ENCODE measurements at places on chromosomes 6 and 20.

- H3K4me3 ChIP-seq, result no peak overlapping the region
- H3K4me1 ChIP-seq, result peaks cover 7% of the 10 kb centered on the region
Measured at GRCh38 chr6:21666853-21667681, 73.5 kb downstream of the SOX4 start.

- no peak for DNase-seq
- H3K4me3 ChIP-seq, result no peak overlapping the region
- no peaks in the 10 kb centered on the region for H3K27me3 ChIP-seq
- H3K36me3 ChIP-seq, result peaks cover 4% of the 10 kb centered on the region
- H3K4me1 ChIP-seq, result peaks cover 3% of the 10 kb centered on the region
Measured at GRCh38 chr6:6635869-6636268, 47.3 kb downstream of the LY86 start.

DNA sequence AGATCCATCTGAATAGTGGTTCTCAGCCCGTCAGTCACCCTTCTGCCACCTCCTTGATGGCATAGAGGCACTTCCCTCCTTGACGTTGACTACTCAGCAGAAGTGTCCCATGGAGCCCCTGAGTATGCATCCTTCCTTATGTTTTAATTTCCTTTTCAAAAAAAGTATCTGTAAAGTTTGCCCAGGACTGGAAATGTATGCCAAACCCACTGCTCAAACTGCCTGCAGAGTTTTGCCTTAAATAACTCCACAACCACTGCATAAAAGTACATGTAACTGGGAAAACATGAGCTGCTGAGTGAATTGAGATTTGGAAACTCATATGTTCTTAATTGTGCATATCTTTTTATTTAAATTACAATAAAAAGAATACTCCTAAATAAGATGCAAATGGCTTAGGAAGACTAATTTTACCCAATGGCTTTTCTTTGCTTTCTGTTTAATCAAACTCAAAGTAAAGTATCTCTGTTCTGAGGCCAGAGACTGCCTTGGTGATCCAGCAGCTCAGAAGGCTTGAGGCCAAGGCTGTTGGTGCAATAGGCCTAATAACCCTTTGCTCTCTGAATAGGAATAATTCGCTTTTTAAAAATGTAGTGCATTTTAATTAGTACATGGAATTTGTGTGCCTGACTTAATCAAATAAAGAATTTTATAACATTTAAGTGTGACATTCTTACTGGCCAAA, 90.4 kb downstream of the FNDC1 start:
- no peak for DNase-seq
- H3K4me3 ChIP-seq, result no peak overlapping the region
- H3K36me3 ChIP-seq, result no peaks in the 10 kb centered on the region
- no peaks in the 10 kb centered on the region for H3K27me3 ChIP-seq
- no peak overlapping the region for H3K27ac ChIP-seq

- H3K27me3 ChIP-seq, result no peaks in the 10 kb centered on the region
- peak overlapping the region; percentile 23 for H3K4me3 ChIP-seq
- H3K4me1 ChIP-seq, result peaks cover 61% of the 10 kb centered on the region
- H3K27ac ChIP-seq, result peak overlapping the region; percentile 97
- H3K36me3 ChIP-seq, result no peaks in the 10 kb centered on the region
Measured at GRCh38 chr6:142902636-142903053, 42.3 kb downstream of the HIVEP2 start.

- no peak overlapping the region for H3K4me3 ChIP-seq
- no peaks in the 10 kb centered on the region for H3K36me3 ChIP-seq
- no peak overlapping the region for H3K27ac ChIP-seq
- H3K4me1 ChIP-seq, result no peaks in the 10 kb centered on the region
Measured at GRCh38 chr20:8711501-8711900, 357.4 kb upstream of the PLCB4 start.

- no peak overlapping the region for H3K4me3 ChIP-seq
- H3K27ac ChIP-seq, result no peak overlapping the region
- no peaks in the 10 kb centered on the region for H3K4me1 ChIP-seq
- H3K27me3 ChIP-seq, result no peaks in the 10 kb centered on the region
- DNase-seq, result no peak
Measured at GRCh38 chr20:55216525-55217242, 741.3 kb downstream of the DOK5 start.

GRCh38 chr6:17635568-17635967, 35.5 kb downstream of the FAM8A1 start:
- peaks cover 13% of the 10 kb centered on the region for H3K4me1 ChIP-seq
- H3K36me3 ChIP-seq, result no peaks in the 10 kb centered on the region
- H3K27me3 ChIP-seq, result no peaks in the 10 kb centered on the region
- DNase-seq, result no peak

DNA sequence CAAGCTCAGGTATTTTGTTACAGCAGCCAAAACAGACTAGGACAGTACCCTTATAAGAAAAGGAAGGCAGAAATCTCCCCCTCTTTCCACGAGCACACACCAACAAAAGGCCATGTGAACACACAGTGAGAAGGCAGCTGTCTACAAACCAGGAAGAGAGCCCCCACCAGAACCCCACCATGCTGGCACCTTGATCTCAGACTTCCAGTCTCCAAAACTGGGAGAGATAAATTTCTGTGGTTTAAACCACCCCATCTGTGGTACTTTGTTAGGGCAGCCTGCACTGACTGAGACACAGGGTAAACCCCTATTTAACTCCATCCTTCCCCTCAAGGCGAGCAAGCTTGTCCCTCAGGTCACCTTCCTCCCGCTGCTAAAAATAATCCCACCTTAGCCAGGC, 475.8 kb upstream of the JARID2 start:
- H3K27me3 ChIP-seq, result no peaks in the 10 kb centered on the region
- H3K27ac ChIP-seq, result no peak overlapping the region
- no peak for DNase-seq
- no peak overlapping the region for H3K4me3 ChIP-seq
- H3K4me1 ChIP-seq, result no peaks in the 10 kb centered on the region

DNA sequence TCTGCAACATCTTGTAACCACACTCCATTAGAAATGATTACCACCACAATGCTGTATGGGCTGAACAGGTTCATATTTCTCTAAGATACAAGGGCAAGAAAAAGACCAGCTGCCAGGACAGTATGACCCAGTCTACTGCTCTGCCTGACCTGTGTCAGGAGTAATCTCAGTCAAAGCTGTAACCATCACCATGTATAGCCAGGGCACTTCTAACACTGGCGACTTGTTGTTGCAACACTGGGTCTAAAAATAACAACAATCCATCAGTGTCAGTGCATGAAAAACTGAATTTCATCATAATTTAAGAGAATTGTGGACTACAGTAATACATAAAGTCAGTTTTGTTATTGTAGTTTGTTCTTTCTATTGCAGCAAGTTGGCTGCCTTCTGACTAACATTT, 738.6 kb upstream of the ADGRB3 start:
- H3K4me3 ChIP-seq, result no peak overlapping the region
- no peaks in the 10 kb centered on the region for H3K4me1 ChIP-seq
- no peak overlapping the region for H3K27ac ChIP-seq
- H3K27me3 ChIP-seq, result no peaks in the 10 kb centered on the region
- H3K36me3 ChIP-seq, result no peaks in the 10 kb centered on the region
- DNase-seq, result no peak

DNA sequence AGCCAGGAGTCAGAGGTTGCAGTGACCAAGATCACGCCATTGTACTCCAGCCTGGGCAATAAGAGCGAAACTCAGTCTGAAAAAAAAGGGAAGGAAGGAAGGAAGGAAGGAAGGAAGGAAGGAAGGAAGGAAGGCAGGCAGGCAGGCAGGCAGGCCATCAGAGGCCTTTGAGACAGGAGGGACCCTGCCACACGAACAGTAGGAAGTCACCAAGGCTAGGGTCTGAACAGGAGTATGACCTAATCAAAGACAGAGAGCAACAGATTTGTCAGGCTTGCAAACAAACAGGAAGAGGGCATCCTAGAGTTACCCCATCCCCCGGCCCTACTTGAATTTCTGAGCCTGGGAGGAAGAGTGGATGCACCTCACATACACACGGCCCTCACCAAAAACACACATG, 67.1 kb downstream of the FGD2 start:
- no peak overlapping the region for H3K27ac ChIP-seq
- no peaks in the 10 kb centered on the region for H3K36me3 ChIP-seq
- DNase-seq, result no peak
- no peak overlapping the region for H3K4me3 ChIP-seq
- H3K4me1 ChIP-seq, result no peaks in the 10 kb centered on the region

DNA sequence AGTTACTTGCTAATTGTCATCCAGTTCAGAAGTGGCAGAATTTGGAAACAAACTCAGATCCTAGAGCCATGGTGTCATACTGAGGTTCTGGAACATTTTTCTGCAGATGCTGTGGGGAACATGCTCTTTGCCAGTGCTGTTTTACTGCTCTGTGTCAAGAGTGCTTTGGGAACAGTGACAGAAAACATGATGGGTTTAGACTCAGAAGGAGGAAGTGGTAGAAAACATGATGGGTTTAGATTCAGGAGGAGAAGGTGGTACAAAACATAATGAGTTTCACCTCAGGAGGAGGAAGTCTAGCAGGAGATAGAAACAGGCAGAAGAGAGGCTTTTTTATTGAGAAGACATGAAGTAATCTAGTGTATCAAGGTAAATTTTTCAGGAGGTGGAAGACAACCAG, 815.5 kb downstream of the DHX35 start:
- H3K27ac ChIP-seq, result no peak overlapping the region
- no peak overlapping the region for H3K4me3 ChIP-seq
- no peak for DNase-seq

DNA sequence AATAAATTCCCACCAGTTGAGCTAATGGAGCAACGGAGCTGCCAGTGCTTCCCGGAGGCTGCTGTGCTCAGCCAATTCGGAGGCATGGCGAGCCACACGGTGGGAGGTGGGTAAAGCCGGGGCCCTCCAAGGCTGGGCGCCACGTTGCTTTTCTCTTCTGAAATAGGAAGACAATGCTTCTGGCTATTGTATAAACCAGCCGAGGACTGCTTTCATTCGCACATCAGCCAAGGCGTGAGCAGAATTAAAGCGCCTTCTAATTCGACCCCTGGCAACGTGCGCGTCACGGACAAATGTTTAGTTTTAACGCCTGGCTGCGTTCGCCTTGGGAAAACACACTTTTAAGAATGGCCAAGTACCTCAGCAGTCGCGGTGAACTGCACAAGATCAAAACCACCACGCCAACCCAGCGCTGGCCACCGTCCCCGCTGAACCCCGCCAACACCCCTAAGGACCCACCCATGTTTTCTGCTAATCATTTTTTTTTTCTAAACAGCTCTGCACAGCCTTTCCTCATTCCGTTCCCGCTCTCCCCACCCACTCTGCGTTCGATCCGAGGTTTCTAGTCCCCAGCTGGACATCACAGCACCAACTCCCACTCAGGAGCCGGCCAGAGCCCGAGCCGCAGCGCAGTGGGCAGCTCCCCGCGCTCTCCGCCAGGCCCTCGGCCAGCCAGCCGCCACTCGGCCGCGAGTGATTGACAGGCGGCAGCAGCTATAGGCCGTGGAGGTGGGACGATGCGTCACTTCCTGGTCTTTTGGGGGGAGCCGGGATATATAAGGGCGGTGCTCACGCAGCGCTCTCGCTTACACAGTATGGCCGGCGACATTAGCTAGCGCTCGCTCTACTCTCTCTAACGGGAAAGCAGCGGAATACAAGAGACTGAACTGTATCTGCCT, at the start of gene AMD1:
Gene AMD1 (plus strand): TSS at position 805 of the 899 bp plus-strand sequence. CDS start 321 bp downstream, outside the sequence.
- no peaks in the 10 kb centered on the region for H3K36me3 ChIP-seq
- DNase-seq, result peak; percentile 94
- H3K4me1 ChIP-seq, result peaks cover 20% of the 10 kb centered on the region
- H3K4me3 ChIP-seq, result peak within 1 kb of the TSS; percentile 97

DNA sequence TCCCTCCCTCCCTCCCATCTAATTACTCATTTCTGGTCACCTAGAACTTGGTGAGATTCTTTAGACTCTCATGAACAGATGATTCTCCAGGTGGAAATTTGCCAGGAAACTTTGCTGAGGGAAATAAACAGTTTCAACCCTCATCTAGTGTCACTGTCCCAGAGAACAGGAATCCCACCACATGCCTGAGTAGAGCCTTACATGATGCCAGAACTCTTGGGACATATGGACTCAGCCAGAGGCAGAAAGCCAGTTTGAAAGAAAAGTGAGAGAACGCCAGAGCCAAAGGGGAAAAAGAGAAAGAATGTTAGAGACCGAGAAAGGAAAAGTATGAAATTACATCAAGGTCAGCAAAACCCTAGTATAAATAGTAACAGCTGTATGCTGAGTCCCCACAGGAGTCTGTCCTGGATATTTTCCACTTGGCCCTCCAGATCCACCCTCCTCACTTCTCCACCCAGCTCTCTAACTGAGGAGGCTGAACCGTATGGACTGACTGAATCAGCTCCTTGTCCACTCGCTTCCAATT, 127.5 kb upstream of the COL21A1 start:
- no peak overlapping the region for H3K4me3 ChIP-seq
- no peaks in the 10 kb centered on the region for H3K36me3 ChIP-seq
- no peaks in the 10 kb centered on the region for H3K4me1 ChIP-seq
- DNase-seq, result no peak
- H3K27me3 ChIP-seq, result peaks cover 5% of the 10 kb centered on the region

DNA sequence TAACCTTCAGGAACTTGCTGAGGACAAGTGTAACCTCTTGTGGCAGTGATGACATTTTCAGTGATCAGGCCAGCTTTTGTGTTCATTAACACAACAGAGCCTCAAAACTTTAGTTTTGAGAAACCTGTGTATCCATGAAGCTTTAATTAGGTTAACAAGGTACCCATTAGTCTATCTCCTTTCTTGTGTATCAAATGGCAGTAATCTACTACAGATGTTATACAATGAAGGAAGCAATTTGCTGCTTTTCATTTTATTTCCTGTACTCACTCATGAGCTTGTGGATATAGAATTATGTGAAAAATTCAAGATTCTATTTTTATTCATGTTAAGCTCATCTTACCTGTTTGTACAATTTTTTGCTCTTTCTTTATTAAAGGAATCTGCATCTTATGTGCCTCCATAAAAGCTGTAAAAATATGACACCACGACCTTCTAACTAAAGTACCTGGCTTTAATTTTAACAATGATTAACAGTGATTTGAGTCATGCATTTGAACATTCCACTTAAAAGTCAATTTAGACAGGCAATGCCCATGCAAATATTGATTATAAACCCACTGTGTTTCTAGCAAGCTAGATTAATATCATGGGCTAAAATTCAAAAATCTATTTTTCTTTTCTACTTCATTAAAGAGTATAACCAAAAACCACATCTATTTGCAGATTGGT, 897.3 kb downstream of the KIF16B start:
- H3K27ac ChIP-seq, result no peak overlapping the region
- DNase-seq, result no peak
- H3K4me3 ChIP-seq, result no peak overlapping the region
- H3K27me3 ChIP-seq, result no peaks in the 10 kb centered on the region
- H3K4me1 ChIP-seq, result no peaks in the 10 kb centered on the region

- DNase-seq, result no peak
- peaks cover 22% of the 10 kb centered on the region for H3K27me3 ChIP-seq
- peaks cover 5% of the 10 kb centered on the region for H3K4me1 ChIP-seq
Measured at GRCh38 chr20:24743641-24744040, 205.4 kb upstream of the CST7 start.

- H3K27me3 ChIP-seq, result peaks cover 9% of the 10 kb centered on the region
- no peak overlapping the region for H3K4me3 ChIP-seq
Measured at GRCh38 chr6:150185732-150186117, 42.9 kb downstream of the PPP1R14C start.

DNA sequence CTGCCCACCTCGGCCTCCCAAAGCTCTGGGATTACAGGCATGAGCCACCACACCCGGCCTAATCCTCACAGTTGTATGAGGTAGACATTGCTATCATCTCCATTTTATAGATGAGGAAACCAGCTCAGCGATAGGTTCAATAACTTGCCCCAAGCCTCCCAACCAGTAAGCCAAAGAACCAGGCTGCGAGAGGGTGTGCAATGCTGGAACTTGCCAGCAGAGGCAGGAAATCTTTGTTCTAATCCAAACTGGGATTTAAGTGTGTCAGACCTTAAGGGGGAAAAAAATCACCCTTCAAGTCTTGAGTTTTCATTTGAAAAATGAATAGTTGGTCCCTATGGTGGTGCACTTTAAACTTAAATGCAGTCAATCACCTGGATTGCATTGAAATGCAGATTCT, 20.1 kb upstream of the RNGTT start:
- H3K4me3 ChIP-seq, result no peak overlapping the region
- no peaks in the 10 kb centered on the region for H3K4me1 ChIP-seq
- DNase-seq, result no peak

Data from T-cell (primary cell).